ENCODE measurements at places on chromosomes 6 and 20. TPM values are rescaled to one million over a fixed set of nuclear protein-coding genes. Genes with fewer than 3 reads are reported as not detected.

HCRTR2 gene
- not detected for total RNA-seq

- peak overlapping the region; percentile 58 for H3K27ac ChIP-seq
- peak; percentile 60 for DNase-seq
- H3K4me1 ChIP-seq = peaks cover 44% of the 10 kb centered on the region
- H3K4me3 ChIP-seq = peak overlapping the region; percentile 71
- peaks cover 3% of the 10 kb centered on the region for H3K36me3 ChIP-seq
These were observed 766 bp downstream of the OLIG3 start for GRCh38 chr6:137493218-137494038.

DNA sequence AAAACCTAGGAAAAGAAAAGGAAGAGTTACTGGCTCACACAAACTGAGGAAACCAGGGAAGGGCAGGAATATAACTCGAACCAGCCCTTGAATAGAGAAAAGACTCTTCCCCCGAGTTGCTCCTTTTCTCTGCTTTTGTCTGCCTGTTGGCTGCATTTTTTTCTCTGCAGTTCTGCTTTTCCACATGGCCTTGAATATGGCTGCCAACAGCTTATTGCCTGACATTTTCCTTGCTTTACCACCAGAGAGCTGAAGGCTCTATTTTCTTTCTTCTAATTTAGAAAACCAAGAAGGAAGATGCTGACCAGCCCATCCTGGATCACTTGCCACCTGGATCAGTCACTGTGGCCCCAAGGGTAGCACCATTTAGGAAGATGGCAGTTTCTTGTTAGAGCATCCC, 164.8 kb upstream of the MAN1A1 start:
- peaks cover 6% of the 10 kb centered on the region for H3K27me3 ChIP-seq
- H3K27ac ChIP-seq = no peak overlapping the region
- peaks cover 2% of the 10 kb centered on the region for H3K4me1 ChIP-seq
- H3K36me3 ChIP-seq = no peaks in the 10 kb centered on the region

- H3K27me3 ChIP-seq = peaks cover 8% of the 10 kb centered on the region
- no peak for DNase-seq
- H3K36me3 ChIP-seq = no peaks in the 10 kb centered on the region
- H3K4me1 ChIP-seq = peaks cover 1% of the 10 kb centered on the region
- H3K4me3 ChIP-seq = no peak overlapping the region
These were observed 69.3 kb downstream of the EYA2 start for GRCh38 chr20:46963758-46964617.

RAB32 gene
- total RNA-seq = 0.99 TPM

Measured in activated naive CD8-positive, alpha-beta T cell treated with anti-CD3 and anti-CD28 coated beads, Interleukin-2, amount 10 ng/mL, durations not matched to agents 7 days and 5 days (primary cell).